Stimulated activated CD8-positive, alpha-beta memory T cell treated with anti-CD3 and anti-CD28 coated beads, Interleukin-7, amount 100 ng/mL, for 24 hours (primary cell): ENCODE measurements at places on chromosomes 6 and 20.

- peak; percentile 44 for DNase-seq
These were observed 75.4 kb upstream of the ECI2 start for GRCh38 chr6:4210629-4211419.

- DNase-seq, result no peak
These were observed 114.1 kb upstream of the HDDC2 start for GRCh38 chr6:125415913-125416312.

GRCh38 chr20:63116412-63117106, 99.4 kb downstream of the YTHDF1 start:
- no peak for DNase-seq

- no peak for DNase-seq
These were observed 28.3 kb upstream of the PREP start for GRCh38 chr6:105431226-105431625.

DNA sequence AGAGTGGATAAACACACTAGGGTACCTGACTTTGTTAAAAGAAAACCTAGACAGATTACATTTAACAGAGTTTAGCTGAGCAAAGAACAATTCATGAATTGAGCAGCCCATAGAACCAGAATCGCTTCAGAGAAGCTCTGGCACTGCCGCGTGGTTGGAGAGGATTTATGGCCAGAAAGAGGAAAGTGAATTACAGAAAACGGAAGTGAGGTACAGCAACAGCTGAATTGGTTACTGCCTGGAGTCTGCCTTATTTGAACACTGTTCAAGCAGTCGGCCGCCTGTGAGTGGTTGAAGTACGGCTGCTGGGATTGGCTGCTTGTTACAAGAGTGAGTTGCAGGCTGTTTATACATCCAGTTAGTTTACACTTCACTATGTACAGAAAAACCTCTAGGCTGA, 253.8 kb upstream of the CDYL start:
- no peak for DNase-seq

DNA sequence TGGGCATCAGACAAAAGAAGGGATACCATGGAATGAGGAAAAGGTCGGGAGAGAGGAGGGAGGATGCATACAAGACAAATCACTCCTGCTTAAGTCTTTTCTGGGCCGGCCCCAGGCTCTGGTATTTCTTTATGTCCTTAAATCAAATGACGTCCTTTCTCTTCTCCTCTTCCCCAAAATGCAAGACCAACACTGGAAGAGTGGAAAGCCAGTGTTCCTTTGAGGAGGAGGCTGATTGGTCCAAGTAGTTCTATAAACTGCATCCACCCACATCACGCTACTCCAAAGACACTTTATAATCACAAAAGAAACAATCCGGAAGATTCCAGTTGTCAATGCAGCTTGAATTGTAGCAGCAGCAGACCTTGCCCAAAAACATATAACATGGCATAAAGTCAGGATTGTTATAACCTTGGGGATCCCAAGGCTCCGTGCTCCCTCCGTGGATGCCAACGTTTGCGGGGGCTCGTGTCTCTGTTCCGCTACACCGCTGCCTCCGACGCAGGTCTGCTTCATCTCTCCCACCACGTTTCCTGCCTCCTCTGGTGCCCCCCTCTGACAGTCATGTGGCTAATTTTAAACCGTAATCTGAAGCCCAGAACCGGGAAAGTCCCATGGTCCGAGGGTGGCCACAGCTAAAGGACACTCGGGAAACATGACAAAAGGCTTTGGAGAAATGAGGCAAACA, 47.1 kb downstream of the MCUR1 start:
- no peak for DNase-seq

DNA sequence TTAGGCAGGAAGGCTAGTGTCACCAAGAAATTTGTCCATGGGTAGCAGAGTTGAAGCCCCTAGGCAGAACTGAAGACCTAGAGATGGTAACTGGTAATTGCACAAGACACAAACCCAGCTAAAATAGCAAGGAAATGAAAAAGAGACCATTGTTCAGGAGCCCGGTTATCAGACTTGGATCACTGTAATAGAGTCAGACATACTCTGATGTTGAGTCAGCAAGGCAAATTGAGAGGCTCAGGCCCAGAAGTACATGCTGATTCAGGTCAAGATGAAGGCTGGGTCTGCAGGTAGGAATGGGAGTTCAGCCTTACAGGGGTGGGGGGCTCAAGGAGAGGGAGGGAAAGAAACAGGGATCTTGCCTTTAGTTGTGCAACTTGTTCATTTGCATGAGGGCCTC, 6.5 kb upstream of the TMEM242 start:
- DNase-seq, result no peak

DNA sequence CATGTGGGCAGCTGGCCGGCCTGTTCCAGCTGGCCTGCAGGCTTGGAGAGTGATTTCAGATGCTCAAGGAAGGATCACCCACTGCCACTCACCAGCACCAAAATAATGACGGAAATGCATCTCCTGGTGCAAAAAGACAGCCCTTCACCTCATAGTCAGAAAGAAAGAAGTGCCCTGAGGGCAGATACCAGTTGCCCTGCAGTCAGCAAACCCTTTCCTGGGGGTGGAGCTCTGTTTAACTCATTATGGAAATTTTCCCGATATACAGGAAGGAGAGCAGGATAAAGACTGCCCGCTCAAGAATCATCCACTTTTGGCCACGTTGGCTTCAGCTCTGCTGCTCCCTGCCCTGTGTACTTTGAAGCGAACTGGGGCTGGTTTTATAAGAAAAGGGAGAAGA, 127.9 kb downstream of the GRM4 start:
- no peak for DNase-seq

GRCh38 chr6:97865612-97866011, 582.6 kb upstream of the MMS22L start:
- DNase-seq, result no peak

GRCh38 chr20:61631751-61632150, 379.7 kb downstream of the CDH4 start:
- no peak for DNase-seq

DNA sequence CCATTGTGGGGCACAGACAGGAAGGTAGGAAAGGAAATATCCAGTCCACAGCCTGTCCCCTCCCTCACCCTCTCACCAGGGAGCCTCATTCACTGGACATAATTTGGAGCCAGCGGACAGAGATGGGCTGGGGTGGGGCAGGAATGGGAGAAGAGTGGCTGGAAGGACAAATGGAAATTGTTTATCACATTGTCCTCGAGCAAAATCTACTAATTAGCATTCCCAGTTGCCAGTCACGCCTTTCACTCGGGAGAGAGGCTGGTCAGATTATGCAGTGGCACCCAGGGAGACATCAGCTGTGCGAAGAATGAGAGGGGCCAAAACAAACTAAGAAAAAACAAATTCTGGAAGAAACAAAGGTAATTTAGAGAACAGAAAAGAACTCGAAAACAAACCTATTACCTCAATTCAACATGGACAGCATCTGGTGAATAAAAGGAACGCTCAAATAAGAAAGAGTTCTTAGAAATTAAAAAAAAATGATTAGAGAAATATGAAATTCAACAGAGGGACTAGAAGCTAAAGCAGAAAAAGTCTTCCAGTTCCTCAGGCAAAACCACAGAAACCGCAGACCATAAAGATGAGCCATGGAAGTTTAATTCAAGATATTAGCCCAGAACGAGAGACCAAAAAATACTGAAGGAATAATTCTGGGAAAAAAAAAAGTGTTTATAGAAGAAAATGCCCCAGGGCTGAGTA, 108.5 kb upstream of the RALGAPA2 start:
- no peak for DNase-seq

- DNase-seq, result no peak
These were observed 2.0 kb downstream of the NKAIN4 start for GRCh38 chr20:63252284-63252711.

DNA sequence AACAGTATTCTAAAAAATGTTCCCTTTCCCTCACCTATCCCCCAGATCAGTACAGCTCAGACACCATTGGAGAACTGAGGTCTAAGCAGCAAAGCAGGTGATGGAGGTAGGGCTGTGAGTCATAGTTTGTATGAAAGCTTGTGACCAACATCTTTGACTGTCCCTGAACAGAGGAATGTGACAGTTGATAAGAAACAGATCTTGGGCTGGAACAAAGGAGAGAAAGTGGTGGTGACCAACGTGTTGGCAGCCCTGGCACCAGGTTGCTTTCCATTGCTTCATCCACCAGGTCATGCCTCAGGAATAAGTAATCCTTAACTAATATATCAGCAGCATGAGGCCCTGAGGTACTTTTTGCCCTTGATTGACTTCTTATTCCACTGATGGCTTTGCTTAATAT, 19.9 kb upstream of the CRIP3 start:
- no peak for DNase-seq

DNA sequence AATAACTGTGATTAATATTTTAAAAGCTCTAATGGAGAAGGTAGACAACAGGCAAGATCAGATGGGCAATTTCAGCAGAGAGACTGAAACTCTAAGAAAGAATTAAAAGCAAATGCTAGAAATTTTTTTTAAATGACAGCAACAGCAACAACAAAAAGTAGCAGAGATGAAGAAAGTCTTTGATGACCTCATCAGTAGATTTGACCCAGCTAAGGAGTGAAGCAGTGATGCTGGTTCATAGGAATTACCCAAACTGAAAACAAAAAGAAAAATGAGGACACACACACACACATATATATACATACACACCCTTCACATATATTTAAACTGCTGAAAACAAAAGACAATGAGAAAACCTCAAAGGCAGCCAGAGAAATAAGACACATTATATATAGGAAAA, 197.6 kb upstream of the ARID1B start:
- DNase-seq, result no peak

- DNase-seq, result no peak
These were observed 173.7 kb downstream of the MBOAT1 start for GRCh38 chr6:20038410-20039204.

GRCh38 chr6:161138543-161139303, 135.1 kb downstream of the AGPAT4 start:
- no peak for DNase-seq

DNA sequence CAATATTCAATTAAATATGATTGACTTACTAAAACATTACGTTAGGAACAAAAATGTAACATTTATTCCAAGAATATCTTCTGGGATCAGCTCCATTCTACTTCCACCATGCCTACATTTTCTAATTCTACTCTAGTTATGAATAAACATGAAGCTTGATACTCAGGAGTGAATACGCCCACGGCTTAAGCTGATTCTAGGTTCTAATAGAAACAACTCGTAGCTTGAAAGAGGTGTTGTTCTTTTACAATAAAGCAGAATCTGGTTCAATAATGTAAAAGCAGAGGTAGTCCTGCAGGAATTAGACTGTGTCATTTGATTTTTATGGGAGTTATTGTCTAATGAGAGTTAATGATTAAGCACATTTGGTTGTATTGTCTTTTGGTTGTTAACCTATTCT, 107.3 kb upstream of the OLIG3 start:
- DNase-seq, result no peak

GRCh38 chr20:4100679-4101078, 85.3 kb upstream of the RNF24 start:
- DNase-seq, result no peak
